ENCODE measurements at places on chromosomes 5 and 9.

- no peak for DNase-seq
These were observed 100.4 kb upstream of the LARP1 start for GRCh38 chr5:154654486-154655371.

DNA sequence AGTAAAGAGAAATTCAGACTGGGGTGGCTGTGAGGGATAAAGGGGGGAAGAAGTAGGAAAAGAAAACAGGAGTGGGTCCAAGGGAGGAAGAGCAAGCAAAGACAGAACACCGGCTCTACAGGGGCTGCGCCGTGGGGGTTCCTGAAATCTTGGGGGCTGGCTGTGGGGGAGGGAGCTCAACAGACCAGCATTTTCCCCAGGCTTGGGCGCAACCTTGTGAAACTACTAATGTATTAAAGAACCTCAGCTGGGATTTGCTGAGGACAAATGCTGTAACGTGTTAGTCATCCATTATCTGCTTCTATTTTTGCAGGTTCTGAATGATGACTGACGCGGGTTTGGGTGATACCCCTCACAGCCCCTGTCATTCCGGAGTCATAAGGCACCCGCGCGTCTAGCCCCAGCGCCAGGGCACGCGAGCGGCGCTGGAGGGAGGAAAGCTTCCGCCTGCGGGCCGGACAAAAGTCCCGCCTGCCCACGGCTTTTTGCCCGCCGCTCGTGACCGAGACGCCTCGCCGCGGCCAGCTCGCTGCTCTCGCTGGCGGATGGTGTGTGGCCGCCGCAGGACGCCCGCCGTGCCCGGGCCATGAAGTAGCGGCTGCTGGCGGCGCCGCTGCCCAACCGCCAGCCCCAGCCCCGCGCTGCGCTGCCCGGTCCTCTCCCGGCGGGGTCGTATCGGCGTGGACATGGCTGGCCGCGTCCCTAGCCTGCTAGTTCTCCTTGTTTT is 110.6 kb downstream of the PAM start:
- no peak for DNase-seq

- no peak for DNase-seq
These were observed 7.7 kb downstream of the HNRNPK start for GRCh38 chr9:83972286-83972685.

GRCh38 chr5:27241564-27242257 is 203.3 kb upstream of the CDH9 start:
- DNase-seq: no peak

GRCh38 chr5:17216974-17217492 is 398 bp upstream of the BASP1 start:
- no peak for DNase-seq

- no peak for DNase-seq
These were observed 11.9 kb downstream of the LCN1 start for GRCh38 chr9:135533113-135533512.
